NCI-H460 (cell line): ENCODE measurements at places on chromosomes 5 and 9. TPM values are rescaled to one million over a fixed set of nuclear protein-coding genes. Genes with fewer than 3 reads are reported as not detected.

DNA sequence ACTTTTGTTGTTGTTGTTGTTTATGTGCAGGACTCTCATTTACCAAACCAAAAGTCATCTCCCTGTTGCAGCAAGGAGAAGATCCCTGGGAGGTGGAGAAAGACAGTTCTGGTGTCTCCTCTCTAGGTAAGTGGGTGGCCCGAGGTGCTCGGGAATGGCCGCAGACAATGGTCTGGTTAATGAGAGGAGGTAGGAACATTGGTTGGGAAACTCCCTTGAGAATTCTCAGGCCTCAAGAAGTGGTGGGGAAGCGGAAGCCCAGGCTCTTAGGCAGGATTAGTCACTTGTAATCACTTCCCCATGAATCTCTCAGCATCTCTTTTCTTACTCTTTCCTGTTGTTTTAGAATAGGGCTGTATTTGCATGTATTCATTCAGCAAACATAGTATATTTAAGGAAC lies 7.2 kb downstream of the ZNF354B start:
- DNase-seq, result no peak

- no peak for DNase-seq
These were observed 129.0 kb upstream of the HMHB1 start for GRCh38 chr5:143682929-143683386.

DNA sequence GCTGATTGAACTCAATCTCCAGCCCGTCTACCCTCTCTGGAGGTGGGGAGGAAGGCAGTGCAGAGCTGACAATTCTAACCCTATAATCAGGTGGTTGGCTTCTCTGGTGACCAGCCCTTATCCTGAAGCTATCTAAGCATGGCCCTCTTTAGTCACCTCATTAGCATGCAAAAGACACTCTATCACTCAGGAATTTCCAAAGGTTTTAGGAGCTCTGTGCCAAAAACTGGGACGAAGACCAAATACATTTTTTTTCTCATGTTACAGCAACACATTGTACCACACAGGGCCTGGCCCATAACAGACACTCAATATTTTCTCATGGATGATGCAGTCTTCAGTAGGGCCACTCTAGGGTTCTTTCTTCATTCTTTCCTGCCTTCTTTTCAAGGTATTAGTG lies 118.8 kb upstream of the VLDLR start:
- DNase-seq, result no peak

Gene PCDHB5
- 0.07 TPM in 1 of 2 replicates, not detected in the other for total RNA-seq

Gene DBH
- not detected in 2 replicates for total RNA-seq

Gene GLDC
- total RNA-seq, result 4.4 and 5.5 TPM in 2 replicates
